Inflammatory macrophage treated with lipopolysaccharide for 1 hour (primary cell): ENCODE measurements at places on chromosomes 7 and 10.

GRCh38 chr10:11535346-11535959 lies 76.0 kb downstream of the USP6NL start:
- no peak for DNase-seq

- no peak for DNase-seq
These were observed 38.9 kb upstream of the CPXM2 start for GRCh38 chr10:123930340-123931001.

DNA sequence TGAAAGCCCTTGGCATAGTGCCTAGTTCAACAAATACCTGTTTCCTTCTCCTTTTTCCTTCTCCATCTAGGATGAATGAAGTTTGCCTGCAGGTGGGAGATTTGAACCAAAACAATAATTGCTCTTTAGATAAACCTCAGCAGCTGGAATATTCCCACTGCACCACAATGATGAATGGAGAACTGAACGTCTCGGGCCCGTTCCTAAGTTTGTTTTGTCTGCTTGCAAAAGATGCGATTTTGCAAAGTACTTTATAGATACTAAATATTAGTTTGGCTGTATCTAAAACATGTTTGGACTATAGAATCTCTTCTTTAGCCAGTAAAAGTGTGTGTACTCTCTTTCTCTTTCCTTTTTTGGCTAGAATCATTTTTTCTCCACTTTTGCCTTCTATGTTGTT lies 75.8 kb upstream of the BMPER start:
- no peak for DNase-seq

DNA sequence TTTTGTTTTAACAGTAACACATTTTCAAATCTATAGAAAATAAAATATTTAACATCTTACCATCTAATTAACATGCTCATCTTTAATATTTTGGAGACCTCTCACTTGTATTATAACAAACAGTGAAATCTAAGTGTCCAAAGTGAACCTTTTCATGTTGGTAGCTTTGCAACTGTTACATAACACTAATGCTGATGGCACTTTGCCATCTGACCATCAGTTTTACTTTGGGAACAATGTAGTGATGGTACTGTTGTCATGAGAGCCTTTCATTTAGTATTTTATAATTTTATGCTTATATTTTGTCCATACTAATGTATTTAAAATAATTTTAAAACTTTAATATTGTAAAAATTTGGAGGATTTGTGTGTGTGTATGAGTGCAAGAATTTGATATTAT lies 1017.0 kb upstream of the KCND2 start:
- DNase-seq = no peak
